ENCODE measurements at places on chromosomes 16 and 17. TPM values are rescaled to one million over a fixed set of nuclear protein-coding genes. Genes with fewer than 3 reads are reported as not detected.

Gene TBC1D3D
- total RNA-seq = not detected

Gene CDH1
- total RNA-seq = 0.73 TPM

Gene CEP131
- 13.7 TPM for total RNA-seq

Gene EVI2A
- total RNA-seq = 34.1 TPM

Gene ATP2C2
- total RNA-seq = not detected

Gene ARSG
- 10.4 TPM for total RNA-seq

Gene TEKT1
- total RNA-seq = not detected

Measured in T-helper 2 cell treated with Interferon-gamma antibody and Interleukin-4, amounts not matched to agents 100 ng/mL and 5 ng/mL, for 36 hours (primary cell).